Activated T-cell treated with anti-CD3 and anti-CD28 coated beads, Interleukin-2, amount 50 U/mL, for 4 hours (primary cell): ENCODE measurements at places on chromosomes 3 and 15.
A peak's percentile ranks its signal among the peaks of the same experiment; 100 is the strongest.

- DNase-seq: no peak
Observed at GRCh38 chr15:67533873-67534272, 8.6 kb upstream of the MAP2K5 start.

DNA sequence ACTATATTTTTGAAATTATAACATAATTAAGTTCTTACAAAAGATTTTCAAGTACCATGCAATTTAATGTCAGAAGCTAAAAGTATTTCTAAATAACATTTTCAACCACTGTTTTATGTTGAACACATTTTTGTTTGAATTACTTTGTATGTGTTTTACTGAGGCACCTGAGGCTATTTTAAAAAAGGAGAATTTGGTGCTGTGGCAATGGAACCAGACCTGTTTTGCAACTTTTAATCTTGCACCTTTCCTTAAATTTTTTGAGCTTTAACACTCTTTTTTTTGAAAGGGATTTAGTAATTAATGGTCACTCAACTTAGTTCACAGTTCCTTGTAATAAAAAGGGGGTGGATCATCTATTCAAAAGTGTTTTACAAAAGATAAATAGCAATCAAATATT lies 561.6 kb downstream of the ZBBX start:
- DNase-seq: no peak

GRCh38 chr3:175411405-175411804 lies 552.3 kb downstream of the NAALADL2 start:
- no peak for DNase-seq

DNA sequence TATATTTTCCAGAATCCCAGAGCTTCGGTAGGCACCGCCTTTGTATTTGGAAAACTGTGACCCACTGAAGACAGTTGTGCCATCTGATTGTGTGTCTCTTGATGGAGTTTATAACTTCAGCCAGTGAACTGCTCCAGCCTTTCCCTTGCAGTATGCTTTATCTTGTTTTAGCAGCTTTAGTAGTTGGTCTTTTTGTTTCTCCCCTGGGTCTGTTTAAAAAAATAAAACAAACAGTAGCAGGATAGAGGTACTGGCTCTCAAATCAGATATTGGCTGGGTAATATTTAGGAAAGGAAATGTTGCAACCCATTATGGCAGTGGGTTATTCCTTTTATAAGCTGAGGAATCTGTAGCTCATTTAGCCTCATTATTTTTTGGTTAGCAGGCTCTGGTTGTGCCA lies 151.5 kb upstream of the BFSP2 start:
- no peak for DNase-seq

DNA sequence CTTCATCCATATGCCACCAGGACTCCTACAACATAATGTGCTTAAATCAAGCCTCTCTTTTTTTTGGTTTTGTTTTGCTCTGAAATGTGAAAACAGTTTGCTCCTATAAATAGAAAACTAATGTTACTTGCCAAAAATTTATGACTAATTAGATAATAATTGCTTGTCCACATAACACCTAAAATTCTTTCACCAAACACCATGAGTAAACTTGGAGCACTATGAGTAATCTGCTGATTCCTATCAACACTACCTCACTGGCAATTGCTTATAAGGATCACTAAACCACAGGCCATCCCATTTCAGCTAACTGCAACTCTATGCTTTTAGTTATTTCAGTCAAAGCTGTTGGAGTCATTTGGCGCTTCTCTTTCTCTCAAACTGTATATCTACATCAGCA lies 252.7 kb downstream of the EPHA3 start:
- no peak for DNase-seq

- peak; percentile 18 for DNase-seq
Observed at GRCh38 chr3:13452490-13453335, 27.4 kb upstream of the HDAC11 start.

DNA sequence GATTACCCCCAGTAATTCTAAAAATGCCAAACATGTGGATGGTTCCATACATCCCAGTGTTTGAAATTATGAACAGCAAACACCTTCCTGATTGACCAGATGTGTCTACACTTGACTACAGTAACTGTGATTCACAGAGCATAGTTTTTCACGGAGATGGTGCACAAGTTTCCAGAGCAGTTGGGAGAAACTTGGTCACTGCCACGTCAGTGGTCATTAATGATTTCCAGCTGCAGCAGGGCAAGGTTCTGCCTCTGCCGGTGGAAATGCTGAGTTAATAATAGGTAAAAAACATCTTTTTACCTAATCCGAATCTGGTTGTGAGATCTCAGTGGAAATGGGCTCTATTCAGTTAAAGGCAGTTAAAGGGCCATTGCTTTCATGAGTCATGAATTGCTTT lies 154.1 kb upstream of the FEZF2 start:
- DNase-seq: no peak

DNA sequence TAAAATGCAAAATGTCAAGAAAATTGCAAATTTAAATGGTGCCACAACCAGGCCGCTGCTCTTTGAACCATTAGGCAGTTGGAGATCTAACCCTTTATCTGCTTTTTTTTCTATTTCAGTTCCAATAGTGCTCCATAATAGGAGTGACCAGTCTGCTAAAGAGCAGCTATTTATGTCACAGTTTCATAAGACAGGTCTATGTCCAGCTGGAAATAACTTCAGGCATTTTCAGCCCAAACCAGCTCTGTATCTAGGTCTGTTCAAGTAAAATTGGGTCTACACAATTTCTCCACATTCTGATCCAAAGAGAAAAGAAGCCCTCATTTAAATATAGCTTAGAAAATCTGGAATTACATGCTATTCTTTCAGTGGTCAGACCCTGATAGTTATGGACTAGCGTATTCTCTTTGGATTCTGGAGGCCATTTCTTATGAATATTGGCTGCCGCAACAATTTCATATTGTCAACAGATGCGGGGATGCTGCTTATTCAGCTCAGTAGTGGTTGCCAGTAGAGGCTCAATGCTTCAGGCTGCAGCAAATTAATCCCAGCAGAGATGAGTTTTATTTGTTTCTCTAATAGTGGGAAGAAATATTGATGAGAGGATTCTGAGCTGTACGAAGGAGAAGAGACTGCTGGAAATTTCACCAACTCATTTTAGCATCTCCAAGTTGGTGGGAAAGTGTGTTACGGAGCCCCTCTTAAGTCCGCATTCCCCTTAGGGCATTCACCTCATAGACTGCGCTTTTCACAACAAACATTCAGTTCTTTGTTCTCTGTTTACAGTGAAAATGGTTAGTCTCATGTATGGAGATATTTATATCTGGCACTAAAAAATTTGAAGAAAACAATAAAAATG lies 887.0 kb downstream of the ROBO1 start:
- DNase-seq: no peak

DNA sequence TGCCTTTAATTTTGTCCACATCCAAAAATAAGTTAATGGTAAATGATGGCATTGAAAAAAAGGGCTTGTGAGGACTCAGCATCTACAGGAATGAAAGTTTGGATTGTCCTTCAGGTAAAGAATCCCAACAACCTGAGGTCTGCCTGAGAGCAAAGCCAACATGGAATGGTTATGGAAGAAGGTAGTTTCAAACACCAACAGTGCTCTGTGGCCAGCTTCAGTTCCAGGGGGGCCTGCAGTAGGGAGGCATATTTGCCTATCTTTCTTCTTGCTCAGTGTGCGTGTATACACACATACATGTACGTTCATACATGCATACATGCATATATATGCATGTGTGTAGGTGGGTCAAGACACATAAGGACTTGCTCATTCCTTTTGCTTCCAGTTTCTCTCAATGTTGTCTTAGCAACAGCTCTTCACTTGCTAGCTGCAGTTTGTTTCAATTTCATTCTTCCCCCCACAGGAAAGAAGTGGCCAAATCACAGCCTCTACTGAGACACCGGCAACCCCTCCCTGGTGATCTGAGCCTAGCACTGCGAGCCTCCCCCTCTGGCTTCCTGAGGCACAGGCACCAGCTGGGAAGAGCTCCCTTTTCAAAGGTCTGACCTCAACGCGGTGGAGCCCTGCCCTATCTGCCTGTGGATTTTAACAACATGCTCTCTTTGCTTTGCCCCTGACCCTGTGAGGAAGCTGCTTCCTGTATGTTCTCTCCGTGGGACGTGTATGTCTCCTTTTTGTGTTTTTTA lies 146.2 kb downstream of the KLF13 start:
- DNase-seq: peak; percentile 29

DNA sequence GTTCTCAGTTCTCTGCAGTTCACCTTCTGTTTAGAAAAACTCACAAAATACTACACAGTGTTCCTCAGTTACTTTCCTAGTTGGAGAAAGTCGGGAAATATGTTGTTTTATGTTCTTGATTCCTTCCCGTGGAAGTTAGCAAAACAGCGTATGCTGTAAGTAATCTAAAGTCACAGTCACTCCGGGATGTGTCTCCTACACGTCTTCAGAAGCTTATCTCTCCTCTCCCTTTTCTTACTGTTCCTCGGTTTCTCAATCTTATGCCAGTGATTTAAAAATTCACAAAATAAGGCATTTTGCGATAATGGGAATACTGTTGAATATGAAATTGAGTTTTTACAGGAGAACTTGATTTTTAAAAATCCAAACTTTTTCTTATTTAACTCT lies 1.7 kb downstream of the HEG1 start:
- no peak for DNase-seq

GRCh38 chr3:50550079-50550736 lies 17.3 kb downstream of the C3orf18 start:
- DNase-seq: peak; percentile 58

DNA sequence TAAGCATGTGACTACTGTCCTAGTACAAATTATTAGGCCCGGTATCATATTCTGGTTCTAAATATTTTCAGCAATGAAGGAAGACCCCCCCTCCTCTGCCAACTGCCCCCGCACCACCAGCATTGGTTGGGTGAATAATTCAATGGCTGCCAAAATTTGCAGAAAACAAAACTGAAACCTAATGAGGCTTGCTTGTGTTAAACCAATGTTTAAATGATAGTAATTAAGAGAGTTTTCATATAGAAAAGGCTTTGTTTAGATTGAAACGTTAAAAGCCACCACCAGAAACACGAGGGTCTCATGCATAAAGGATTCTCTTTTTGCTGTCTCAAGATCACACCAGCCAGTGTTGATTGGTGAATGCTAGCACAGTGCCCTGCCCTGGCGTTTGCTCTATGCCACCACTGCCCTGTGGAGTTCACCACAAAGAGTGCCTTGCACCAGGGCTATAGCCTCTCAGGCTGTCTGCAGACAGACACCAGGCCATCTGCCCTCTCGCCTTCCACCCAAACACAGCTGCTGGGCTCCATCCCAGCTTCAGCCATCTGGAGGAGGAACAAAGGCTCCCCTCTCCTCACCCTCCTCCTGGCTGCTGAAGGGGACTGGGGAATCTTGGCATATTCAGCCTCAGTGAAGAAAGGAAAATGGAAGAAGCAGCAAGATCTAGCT lies 200.3 kb upstream of the PFN2 start:
- DNase-seq: no peak

- no peak for DNase-seq
Observed at GRCh38 chr3:55910543-55910942, 423.4 kb upstream of the WNT5A start.
